ENCODE measurements at places on chromosomes 1 and 21.

- no peak for DNase-seq
Observed at GRCh38 chr1:179082333-179082998, 596 bp downstream of the TOR3A start.

- DNase-seq: no peak
Observed at GRCh38 chr1:112516141-112516540, 7.4 kb downstream of the WNT2B start.

DNA sequence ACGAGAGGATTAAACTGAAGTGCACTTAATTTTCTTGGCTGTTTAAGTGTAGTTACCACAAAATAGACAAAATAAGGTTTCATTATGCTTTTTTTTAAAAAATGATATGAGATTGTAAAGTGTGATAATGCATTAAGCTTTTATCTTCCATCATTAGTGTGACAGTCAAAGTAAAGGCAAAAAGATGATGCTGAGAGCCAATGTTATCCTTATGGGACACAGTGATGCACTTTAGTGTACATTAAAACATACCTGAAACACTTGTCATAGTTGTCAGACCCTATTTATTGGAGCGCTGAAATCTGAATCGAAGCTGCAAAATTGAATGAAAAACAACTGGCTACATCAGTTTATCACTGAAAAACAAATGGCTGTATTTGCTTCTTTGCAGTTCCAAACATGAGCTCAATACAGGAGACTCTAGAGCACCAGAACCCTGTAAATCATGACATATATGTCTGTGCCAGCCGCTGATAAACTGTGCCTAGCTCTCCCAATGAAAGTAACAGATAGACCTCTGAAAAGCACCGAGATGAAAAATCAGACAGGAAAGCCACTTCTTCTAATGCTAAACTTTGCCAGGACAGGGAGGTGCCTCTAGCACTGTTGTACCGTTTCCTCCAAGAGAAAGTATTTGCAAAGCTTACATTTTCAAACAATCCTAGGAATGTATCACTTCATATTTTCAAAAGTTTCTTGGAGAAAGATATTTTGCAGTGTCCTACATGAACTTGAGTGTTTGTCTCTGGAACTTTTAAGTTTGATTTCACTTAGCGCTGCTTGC lies 120.7 kb upstream of the TMPRSS15 start:
- DNase-seq: no peak

- no peak for DNase-seq
Observed at GRCh38 chr1:4084048-4084431, 184.0 kb upstream of the C1orf174 start.

- no peak for DNase-seq
Observed at GRCh38 chr1:29772584-29773100, 536.3 kb downstream of the PTPRU start.

DNA sequence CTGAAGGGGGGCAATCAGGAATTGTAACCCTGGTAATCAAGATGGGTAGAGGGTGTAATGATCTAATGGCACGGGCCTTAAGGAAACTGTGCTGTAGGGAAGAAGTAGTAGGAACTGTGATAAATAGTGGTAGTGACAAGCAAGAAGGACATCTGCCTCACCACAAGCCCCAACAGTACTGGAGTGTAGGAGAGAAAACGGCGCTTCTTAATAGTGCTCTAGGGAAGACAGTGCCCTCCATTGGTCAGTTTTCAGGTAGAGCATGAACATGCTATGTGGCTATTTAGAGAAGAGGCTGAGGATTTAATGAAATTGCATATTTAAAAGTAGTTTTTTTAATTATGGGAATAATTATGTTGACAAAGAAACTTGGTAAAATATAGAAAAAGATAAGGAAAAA lies 32.2 kb downstream of the SLC30A7 start:
- DNase-seq: no peak
